ENCODE measurements at places on chromosomes 11 and 22. TPM values are rescaled to one million over a fixed set of nuclear protein-coding genes. Genes with fewer than 3 reads are reported as not detected.

The IFTAP gene
- 0.75 TPM for total RNA-seq

The TRPC6 gene
- not detected for total RNA-seq

The GALNT18 gene
- 5.0 TPM for total RNA-seq

DNA sequence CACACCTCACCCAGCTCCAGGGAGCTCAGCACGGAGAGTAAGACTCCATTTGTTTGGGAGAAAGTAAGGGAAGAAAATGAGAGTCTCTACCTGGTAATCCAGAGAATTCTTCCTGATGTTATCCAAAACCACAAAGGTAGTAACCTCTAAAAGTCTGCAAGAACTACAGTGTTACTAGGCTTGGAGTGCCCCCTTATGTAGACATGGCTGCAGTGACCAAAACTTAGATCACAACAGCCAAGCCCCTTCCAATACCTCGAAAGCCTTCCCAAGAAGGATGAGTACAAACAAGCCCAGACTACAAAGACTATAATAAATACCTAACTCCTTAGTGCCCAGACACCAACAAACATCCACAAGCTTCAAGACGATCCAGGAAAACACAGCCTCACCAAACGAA is 4.9 kb downstream of the UBE2L6 start:
- no peak for DNase-seq

DNA sequence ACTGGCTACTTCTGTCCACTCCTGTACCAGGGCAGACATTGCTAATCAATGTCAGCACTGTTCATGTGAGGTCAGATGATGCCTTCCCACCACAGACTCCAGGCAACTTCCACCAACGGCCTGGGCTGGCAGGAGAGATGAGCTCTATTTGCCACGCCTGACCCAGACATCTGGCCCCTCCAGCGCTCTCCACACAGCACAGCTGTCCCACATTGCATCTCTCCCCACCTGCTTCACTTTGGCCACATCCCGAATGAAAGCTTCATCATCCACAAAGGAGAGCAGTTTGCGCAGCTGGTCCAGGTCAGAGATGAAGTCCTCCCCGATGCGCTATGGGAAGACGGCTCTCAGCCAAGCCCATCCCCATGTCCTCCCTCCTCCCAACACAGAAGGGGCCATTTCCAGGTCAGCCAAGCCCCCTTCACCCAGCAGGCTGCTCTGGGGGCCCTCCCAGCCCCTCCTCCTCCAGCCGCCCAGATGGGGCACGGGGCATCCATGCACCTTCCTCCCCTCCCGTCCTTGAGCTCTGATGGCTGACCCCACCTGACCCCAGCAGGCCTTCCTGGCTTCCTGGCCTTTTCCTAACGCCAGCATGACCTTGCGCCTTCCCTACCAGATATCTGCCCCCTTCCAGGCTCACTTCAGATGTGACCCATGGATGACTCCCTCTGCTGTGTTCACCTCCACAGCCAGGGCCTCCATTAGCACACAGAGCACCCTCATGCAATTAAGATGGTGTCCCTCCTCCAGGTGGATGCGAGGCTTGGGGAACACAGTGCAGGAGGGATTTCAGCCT is 7.4 kb downstream of the PYGM start:
- no peak for DNase-seq
